Chondrocyte (in vitro differentiated cells): ENCODE measurements at places on chromosomes 7 and 10. TPM values are rescaled to one million over a fixed set of nuclear protein-coding genes. Genes with fewer than 3 reads are reported as not detected.

DNA sequence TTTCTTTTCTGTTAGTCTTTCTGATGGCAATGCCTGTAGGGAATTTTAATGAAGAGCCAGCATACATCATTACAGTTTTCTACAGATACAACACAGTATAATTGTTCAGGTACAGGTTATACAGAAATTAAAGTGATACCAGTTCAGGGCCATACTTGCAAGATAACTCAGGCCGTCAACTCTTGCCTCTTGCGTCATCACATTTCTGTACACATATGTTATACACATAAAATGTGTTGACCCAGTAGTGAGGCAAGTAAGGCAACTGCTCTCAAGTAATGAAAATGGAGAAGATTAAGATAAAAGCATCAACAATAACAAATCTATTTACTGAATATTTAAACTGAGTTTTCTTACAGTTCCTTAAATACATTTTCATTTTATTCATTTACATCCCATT is 317.8 kb downstream of the HPSE2 start:
- H3K27ac ChIP-seq = no peak overlapping the region
- no peaks in the 10 kb centered on the region for H3K4me1 ChIP-seq
- no peaks in the 10 kb centered on the region for H3K36me3 ChIP-seq
- no peak for DNase-seq

Gene PTPRZ1
- total RNA-seq = 0.05 to 2.0 TPM (median 1.6 TPM) in 3 replicates

Gene OR13A1
- total RNA-seq = not detected in 3 replicates

Gene PPA1
- 67.4 to 74.9 TPM (median 69.0 TPM) in 3 replicates for total RNA-seq

- peaks cover 32% of the 10 kb centered on the region for H3K4me1 ChIP-seq
- no peaks in the 10 kb centered on the region for H3K27me3 ChIP-seq
- peak overlapping the region; percentile 82 for H3K27ac ChIP-seq
- DNase-seq = no peak
Observed at GRCh38 chr10:110747609-110748464, 103.7 kb downstream of the RBM20 start.

GRCh38 chr10:5944389-5945189 is 32.8 kb downstream of the IL15RA start:
- H3K27me3 ChIP-seq = no peaks in the 10 kb centered on the region
- H3K4me1 ChIP-seq = peaks cover 48% of the 10 kb centered on the region
- H3K4me3 ChIP-seq = peak overlapping the region; percentile 29
- DNase-seq = no peak
- H3K27ac ChIP-seq = peak overlapping the region; percentile 97
- no peaks in the 10 kb centered on the region for H3K36me3 ChIP-seq

- no peaks in the 10 kb centered on the region for H3K27me3 ChIP-seq
- no peak overlapping the region for H3K4me3 ChIP-seq
- peaks cover 32% of the 10 kb centered on the region for H3K4me1 ChIP-seq
- DNase-seq = no peak
Observed at GRCh38 chr10:31765541-31765940, 163.1 kb downstream of the ARHGAP12 start.

Gene PAX2
- 0.62 to 0.87 TPM in 2 of 3 replicates, not detected in the other for total RNA-seq
